ENCODE measurements at places on chromosomes 12 and 14.

DNA sequence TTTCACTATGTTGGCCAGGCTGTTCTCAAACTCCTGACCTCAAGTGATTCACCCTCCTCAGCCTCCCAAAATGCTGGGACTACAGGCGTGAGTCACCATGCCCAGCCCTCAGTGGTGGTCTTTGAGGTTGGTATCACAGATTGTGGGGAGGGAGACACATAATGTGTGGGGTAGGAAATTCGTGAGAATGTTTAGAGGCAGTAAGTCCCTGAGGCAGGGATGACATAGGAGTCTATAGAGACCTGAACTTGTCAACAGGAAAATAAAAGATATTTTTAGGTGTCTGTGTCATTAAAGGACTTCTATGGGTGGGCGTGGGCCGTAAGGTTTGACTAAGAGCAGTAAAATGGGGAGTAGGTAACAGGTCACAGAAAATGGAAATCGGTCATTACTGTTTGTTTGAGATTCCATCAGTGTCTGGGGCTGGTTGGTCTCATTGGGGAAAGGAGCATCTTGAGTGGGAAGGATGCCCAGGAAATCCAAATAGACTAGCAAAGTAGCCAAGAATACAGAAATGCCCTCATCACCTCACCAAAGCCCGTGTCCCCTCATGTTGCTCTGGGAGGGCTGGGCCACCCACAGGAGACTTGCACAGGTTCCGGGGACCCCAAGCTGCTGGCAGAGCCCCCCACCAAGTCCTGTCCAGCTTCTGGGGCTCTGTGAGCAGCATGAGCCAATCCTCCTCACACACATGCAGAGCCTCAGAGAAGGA is 63.6 kb upstream of the BCL2L14 start:
- DNase-seq, result no peak

- peak; percentile 56 for DNase-seq
These were observed 54.5 kb upstream of the MAX start for GRCh38 chr14:65156568-65157366.

DNA sequence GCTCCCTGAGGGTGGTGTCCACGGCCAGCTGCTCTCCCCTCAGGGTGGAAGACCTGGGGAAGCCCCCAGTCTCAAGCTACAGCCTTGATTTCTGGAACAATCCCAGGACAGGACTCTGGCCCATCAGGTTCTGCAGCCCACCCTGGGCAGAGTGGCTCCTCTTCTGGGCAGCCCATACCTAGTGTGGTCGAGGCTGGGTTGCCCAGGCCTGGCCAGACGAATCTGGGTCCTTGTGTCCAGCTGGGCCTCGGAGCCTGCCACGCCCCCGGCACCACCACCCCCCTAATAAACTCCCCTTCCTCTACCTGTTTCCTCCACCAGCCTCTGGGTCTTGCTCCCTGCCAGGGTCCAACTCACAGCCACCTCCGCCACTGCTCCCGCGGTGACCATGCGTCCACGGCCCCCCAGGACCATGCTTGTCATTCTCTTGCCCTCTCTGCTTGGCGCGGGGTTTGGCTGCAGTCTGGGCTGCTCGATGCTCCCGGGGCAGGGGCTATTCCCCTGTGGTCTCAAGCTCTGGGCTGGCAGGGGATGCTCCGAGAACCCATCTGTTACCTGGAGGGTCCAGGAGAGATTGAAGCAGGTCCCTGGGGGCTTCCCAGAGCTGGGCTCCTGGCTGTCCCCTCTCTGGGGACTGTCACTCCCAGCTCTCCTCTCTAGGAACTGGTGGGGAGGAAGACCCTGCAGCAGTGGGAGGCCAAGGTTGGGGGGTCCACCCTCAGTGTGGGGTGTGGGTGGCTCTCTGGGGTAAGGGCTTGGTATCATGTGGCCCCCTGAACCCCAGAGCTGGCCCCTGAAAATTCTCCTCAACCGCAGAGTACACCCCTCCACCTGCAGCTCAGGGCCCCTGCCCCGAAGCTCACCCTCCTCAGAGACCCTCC is 8.7 kb upstream of the GPR132 start:
- DNase-seq, result no peak

DNA sequence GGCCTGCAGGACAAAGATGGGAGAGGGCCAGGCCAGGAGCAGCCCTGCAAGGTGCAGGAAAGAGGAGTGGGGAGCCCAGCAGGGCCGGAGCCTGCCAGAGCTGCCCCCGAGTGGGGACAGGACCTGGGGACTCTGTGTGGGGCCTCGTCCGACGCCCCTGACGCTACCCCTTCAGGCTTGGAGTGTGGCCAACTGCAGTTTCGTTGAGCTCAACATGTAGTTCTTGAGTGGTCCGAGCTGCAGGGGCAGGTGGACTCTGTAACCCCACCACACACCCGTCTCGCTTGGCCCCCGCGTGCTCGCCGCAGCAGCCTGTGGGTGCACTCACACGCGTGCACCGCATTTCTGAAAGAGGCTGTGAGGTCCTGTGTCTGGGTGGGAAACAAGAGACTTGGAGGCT is 2.0 kb downstream of the ASPG start:
- no peak for DNase-seq

DNA sequence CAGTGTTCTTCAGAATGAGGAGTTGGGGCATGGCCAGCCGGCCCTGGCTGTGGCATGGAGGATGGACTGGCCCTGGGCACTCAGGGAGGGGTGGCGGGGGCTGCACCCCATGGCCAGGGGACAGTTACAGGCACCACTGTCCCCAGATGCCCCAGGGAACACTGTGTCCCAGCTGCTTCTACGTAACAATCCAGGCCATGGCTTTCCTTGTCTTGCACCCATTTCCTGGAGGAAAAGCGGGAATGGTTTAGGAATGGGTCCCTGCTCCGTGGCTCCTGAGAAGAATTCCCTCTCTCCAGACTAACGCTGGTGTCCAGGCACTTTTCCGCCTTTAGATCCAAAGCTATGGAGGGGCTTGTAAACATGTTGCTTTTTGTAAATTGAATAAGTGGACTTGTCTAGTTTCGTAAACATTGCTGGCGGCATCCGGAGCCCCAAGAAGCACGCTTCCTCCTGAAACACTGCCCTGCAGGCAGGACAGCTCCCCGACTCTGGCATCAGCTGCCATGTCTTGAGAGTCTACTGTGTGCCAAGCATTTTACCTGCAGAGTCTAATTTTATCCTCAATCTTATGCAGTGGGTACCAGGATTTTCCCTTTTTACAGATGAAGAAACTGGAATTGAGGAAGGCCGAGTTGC is 238.3 kb downstream of the SLC41A2 start:
- DNase-seq, result no peak

GRCh38 chr12:109711596-109712461 is 1.8 kb upstream of the FAM222A start:
- no peak for DNase-seq

GRCh38 chr12:110916295-110916875 is 4.0 kb downstream of the MYL2 start:
- DNase-seq, result peak; percentile 49

GRCh38 chr12:103783744-103784664 is 57.0 kb downstream of the NT5DC3 start:
- no peak for DNase-seq

- DNase-seq, result no peak
These were observed 54.9 kb downstream of the SPATS2 start for GRCh38 chr12:49422114-49422513.

GRCh38 chr14:68784978-68785533 is 7.8 kb downstream of the ZFP36L1 start:
- peak; percentile 94 for DNase-seq

- DNase-seq, result no peak
These were observed 16.7 kb downstream of the DCAF4 start for GRCh38 chr14:72942934-72943333.

DNA sequence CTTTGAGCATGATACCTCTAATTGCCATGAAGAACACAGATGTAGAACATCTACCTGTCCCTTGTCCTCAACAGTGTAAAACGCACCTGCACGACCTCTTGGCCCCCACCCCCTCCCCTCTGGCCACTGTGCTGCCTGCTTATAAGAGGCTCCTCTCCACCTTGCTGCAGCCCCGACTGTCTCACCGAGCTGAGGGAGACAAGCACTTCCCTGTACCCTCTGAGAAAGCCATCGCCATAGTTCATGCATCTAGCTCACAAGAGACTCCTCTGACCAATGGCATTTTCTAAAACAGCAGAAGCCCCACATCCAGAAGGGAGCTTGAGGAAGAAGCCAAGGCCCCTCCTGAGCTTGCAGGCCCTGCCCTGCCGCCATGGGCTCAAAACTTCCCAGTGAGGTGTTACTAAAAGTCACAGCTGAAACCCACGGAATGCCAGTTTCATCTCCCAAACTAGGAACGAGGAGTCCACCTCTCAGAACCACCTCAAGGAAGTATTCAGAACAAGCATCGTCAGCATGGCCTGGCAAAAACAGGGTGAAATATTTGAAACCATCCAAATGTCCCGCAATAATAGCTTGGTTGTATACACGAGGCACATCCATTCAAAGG is 21.5 kb upstream of the ANO2 start:
- DNase-seq, result no peak

DNA sequence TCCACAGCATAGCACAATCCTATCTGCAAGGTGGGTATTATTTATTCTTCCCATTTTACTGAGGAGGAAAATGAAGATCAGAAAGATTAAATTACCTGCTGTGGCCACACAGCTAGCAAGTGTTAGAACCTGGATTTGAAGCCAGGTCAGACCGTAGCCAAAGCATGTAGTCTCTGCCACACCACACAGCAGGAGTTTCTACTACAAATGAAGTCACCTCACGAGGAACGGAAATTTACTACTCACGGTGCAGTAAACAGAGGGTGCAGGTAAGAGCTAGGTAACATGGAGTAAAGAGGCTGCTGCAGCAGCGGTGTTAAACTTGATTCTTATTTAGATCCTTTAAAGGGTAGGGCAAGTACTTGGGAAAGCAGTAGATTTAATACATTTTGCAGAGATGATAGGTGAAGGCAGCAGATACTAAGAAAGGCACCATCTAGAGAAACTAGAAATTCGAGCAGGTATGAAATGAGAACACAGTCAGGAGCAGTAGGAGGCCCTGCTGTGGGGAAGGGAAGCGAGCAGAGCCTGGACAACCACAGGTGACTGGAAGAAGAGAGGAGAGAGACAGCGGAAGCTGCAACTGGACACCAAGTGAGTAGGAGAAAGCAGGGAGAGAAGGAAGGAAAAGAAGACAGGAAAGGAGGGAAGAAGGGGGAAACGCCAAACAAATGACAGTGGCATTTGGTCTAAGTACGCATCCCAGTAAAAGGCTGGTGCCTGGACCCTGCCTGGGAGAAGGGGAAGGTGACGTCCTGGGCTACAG is 21.5 kb downstream of the SPTB start:
- no peak for DNase-seq
